ENCODE measurements at places on chromosomes 1 and 21.

GRCh38 chr21:42601656-42602055 is 51.8 kb upstream of the PDE9A start:
- DNase-seq: no peak

- DNase-seq: peak; percentile 41
Measured at GRCh38 chr1:206050655-206051235, 2.2 kb upstream of the RHEX start.

DNA sequence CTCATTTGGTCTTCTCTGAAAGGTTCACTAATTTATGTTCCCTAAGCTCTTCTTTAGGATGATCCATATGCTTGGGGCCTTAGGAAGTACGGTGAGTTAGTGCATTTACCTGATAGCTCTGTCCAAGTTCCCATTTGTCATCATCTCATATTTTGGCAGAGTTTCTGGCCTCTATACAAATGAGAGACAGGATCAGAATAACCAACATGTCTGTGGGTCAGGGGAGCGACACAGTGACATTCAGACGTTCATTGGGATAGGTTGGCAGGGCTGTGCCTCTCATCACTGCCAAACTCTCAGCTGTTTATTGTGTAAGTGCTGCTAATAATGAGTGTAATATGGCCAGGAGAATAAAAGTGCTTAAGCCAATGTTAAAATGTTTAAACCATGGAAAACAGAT is 561.1 kb upstream of the ZRANB2 start:
- no peak for DNase-seq

DNA sequence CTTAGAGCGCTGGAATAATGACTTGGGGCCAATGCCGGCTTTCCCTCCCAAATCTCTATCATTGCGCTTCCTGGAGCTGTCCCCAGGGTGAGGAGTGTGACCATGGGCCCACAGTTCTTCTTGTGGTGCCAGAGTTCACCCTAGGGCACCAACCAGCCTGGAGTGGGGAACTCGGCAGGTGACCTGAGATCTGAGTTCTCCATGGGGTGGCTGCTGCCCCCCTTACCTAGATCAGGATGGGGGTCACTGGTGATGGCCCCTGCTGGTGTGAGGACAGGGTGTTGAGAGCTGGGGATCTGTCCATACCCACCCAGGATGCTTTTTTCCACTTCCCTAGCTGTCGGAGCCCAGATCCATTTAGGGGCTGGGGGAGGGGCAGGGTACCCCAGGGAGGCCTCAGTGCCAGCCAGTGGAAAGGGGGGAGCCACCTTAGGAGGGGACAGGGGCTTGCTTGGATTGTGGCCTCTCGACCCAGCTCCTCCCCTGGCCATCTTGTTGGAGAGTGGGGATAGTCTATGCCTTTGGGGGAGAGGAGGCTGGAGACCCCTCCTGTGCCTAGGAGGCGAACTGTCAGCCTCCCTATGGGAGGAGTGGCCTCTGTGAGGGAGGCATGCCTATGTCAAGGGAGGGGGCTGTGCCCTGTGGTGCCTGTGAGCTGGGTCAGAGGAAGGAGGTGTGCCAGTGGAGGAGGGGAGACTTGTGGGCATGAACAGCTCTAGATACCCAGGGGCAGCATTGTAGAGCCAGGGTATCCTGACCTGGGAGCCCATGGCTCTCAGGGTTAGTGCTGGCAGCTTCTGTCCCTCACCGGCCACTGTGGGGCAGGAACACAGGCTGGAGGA is 1.7 kb downstream of the FOXO6 start:
- no peak for DNase-seq

GRCh38 chr1:113459279-113459678 is 69.0 kb downstream of the MAGI3 start:
- DNase-seq: no peak

GRCh38 chr1:43622901-43623780 is 26.8 kb upstream of the KDM4A start:
- no peak for DNase-seq

- no peak for DNase-seq
Measured at GRCh38 chr1:204345438-204345841, 14.3 kb downstream of the PLEKHA6 start.
